Neural crest cell (in vitro differentiated cells): ENCODE measurements at places on chromosomes 1 and 21. TPM values are rescaled to one million over a fixed set of nuclear protein-coding genes. Genes with fewer than 3 reads are reported as not detected.

DNA sequence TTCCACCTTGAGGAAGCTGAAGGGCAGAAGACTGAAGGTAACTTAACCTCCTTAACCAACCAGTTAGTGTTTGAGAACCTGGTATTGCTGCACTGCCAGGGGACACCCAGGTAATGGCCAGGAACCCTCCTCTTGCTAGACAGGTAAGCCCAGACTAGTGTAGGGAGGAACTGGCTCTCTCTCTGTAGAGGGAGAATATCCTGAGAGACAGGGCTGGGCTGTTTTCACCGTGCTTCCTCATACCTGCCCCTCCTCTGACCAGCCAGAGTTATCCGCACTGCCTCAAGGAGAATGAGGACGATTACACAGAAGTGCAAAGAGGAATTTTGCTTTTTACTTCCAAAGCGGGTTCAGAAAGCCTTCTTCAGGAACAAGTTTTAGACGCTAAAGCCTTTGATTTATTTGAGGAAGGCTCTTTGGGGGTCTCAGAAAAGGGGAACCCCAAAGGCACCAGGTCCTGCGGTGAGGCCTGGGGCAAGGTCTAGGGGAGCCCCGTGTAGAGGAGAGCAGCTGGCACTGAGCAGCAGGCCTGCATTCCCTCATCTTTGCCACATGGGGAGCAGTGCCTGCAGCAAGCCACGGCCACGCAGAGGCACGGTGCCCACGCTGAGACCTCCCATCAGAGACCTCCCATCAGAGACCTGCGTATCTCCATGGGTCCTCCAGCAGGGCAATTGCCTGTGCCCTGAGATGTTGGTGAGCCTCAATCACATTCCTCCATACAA lies 13.5 kb downstream of the GNG4 start:
- no peak for DNase-seq

DNA sequence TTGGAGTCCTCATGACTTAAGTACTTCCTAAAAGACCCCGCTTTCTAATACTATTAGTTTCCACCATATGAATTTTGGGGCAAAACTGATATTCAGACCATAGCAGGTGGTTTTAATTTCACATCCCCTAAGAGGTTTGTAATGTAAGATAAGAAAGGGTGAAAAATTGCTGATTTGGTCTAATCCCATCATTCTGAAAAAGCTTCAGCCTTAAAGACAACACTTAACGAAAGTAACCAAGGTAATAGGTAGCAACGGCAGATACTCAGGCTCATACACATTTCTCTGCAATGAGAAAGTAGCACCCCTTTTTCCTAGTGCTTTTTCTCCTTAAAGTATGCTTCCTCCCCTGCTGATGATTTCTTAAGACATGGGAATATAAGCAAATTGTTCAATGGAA lies 376.9 kb upstream of the LYPLAL1 start:
- no peak for DNase-seq

SLC1A7 gene
- total RNA-seq, result not detected in 2 replicates

FCRL6 gene
- total RNA-seq, result not detected in 2 replicates

DNA sequence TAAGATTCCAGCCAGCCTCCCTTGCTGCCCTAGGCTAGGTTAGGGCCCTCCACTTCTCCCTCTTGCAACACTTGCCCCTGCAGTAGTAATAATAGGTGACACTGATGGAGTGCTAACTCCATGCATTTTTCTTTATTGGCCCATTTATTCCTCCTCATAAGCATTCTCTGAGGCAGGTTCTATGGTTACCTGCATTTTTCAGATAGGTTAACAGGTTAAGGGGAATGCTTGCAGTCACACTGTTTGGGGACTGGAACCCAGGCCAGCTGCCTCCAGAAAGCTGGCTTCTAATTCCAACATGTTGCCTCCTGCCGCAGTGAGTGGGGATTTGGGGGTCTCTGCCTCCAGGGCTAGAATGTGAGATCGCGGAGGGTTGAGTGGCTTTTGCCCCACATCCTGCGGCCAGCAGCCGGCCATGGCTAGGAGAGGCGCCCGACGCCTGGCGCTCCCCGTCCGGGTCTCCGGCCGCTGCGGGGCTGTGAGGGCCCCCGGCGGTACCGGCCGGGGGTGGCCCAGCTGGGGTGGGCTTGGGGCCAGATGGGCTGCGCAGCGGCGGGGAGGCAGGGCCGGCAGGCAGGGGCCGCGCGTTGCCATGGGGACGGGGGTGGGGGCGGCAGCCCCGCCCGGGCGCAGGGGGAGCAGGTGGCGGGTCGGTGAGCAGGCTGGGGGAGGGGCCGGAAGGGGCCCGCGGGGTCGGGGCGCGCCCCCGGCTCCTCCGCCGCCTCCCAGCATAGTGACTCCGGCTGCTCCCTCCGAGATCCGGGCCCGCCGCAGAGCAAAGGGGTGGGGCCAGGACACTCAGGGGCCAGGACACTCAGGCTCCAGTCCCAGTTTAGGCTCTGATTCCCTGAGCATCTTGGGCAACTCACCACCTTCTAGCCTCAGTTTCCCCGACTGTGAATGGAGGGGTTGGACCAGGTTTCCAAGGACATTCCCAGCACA lies 68.4 kb upstream of the SSBP3 start:
- peak; percentile 53 for DNase-seq

DNA sequence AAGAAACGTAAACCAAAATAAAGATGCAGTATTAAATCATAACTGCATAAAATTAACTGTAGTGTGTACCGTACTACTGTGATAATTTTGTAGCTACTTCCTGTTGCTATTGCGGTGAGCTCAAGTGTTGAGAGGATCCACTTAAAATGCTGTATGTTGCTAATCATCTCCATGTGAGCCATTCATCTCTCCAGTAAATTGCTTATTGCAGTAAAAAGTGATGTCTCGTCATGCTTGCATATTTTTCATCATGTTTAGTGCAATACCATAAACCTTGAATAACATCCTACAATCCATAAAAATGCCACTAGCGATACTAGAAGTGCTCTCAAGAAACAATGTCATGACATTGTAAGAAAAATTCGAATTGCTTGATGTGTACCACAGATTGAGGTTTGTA lies 66.3 kb downstream of the RAVER2 start:
- no peak for DNase-seq

HES2 gene
- total RNA-seq, result 0.07 TPM in 1 of 2 replicates, not detected in the other

GRCh38 chr1:47774986-47775834 lies 222.0 kb downstream of the TRABD2B start:
- no peak for DNase-seq

HSD3B1 gene
- total RNA-seq, result not detected in 2 replicates

DNA sequence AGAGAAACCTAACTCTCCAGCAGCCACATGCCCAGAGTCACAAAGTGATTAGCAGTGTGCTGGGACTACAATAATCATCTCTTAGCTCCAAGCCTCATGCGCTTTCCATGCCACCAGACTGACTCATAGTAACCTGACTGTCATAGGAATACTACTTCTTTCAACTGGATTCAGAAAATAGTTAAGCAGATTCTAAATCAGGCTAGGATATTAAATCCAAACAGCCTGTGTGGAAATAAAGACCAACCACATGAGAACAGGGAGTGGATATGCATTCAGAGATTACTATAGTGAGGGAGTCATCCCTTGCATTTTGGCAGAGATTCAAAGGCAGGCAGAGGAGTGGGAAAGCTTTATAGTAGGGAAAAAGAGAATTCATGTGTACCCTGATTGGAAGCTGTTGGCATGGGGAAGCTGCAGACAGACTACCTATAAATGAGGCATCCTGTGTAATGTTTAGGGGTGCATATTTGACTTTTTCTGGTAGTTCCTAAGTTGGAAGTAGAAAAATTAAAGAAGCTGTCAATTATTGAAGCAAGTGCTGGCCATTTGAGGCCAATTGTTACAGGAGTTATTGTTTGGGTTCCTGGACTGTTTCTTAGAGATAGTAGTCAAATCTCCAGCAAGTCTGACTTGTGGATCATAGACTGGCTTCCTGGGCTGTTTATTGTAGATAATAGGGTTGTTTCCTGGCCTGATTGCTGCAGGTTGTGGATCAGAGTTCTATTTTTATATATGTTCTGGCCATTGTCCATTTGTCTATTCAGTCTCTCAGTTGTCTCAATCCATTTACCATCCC lies 31.7 kb upstream of the DNAH14 start:
- no peak for DNase-seq

GRCh38 chr1:31382379-31382989 lies 9.6 kb upstream of the FABP3 start:
- DNase-seq, result no peak

- DNase-seq, result no peak
Measured at GRCh38 chr1:17027403-17027802, 15.7 kb upstream of the ATP13A2 start.

CFHR5 gene
- total RNA-seq, result not detected in 2 replicates

ELF3 gene
- 0.19 and 0.55 TPM in 2 replicates for total RNA-seq

- no peak for DNase-seq
Measured at GRCh38 chr1:61981870-61982660, 212.6 kb upstream of the L1TD1 start.

TNFRSF25 gene
- 23.4 and 26.1 TPM in 2 replicates for total RNA-seq

TNFSF18 gene
- total RNA-seq, result not detected in 2 replicates

GRCh38 chr1:116572771-116573430 lies 2.1 kb upstream of the CD58 start:
- no peak for DNase-seq

DNA sequence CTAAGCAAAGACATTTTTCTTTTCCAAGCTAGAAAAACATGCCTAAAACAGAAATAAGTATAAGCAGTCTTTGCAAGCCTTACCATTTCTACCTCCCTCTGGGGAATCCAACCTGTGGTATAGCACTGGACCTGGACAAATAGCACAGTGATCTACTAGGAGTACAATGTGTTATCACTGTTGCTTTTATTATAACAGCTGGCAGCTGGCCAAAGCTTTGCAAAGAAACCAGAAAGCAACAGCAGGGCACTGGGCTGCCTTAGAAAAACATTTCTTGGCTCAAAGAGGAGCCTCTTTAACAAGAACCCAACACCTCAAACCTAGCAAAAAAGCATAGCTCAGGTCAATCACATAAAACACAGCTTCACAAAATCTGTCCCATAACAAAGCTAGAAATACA lies 294.5 kb upstream of the GREM2 start:
- DNase-seq, result no peak

DNA sequence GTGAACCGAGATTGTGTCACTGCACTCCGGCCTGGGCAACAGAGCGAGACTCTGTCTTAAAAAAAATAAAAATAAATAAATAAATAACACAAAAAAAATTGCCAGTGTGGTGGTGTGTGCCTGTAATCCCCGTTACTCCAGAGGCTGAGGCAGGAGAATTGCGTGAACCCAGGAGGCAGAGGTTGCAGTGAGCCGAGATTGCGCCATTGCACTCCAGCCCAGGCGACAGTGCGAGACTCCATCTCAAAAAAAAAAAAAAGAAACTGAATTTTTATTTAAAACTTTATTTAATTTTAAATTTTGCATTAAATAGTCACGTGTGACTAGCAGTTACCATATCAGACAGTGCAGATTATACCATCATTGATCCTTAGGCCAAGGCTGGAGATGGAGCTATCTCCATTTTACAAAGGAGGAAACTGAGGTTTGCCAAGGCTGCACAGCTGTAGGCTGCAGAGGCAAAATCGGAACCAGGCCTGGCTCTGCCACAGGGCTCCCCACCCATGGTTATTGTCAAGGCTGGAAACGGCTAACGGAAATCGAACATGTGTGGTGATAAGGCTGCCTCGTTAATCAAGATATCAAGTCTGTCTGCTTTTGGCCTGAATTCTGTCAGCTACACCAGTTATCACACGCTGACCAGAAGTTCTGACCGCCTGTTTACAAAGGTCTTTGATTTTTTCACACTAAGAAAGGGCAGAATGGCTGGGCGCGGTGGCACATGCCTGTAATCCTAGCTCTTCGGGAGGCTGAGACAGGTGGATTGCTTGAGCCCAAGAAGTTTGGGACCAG lies 20.5 kb downstream of the HSPG2 start:
- no peak for DNase-seq

- no peak for DNase-seq
Measured at GRCh38 chr1:78237364-78237916, 191.7 kb downstream of the GIPC2 start.

- DNase-seq, result no peak
Measured at GRCh38 chr1:19562847-19563246, 77.5 kb upstream of the CAPZB start.

DNA sequence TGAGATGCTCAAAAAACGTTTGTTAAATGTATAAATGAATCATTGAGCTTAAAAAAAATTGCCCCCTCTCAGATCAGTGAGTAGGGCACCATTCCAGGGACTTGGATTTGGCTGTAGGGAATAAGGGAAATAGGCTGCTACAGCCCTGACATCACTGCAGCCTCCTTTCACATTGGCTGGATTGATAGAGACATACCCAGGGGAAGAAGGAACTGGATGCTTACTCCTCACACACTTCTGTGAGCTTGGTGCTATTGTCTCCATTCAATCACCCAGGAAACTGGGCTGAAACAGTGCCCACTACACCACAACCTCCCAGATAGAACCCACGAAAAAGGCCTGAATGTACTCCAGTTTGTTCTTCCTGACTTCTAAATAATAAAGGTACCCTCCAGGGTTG lies 87.2 kb downstream of the TGFBR3 start:
- no peak for DNase-seq

S100A7 gene
- not detected in 2 replicates for total RNA-seq

- no peak for DNase-seq
Measured at GRCh38 chr21:16492892-16493291, 763.1 kb downstream of the USP25 start.

PRAMEF4 gene
- not detected in 2 replicates for total RNA-seq

DNA sequence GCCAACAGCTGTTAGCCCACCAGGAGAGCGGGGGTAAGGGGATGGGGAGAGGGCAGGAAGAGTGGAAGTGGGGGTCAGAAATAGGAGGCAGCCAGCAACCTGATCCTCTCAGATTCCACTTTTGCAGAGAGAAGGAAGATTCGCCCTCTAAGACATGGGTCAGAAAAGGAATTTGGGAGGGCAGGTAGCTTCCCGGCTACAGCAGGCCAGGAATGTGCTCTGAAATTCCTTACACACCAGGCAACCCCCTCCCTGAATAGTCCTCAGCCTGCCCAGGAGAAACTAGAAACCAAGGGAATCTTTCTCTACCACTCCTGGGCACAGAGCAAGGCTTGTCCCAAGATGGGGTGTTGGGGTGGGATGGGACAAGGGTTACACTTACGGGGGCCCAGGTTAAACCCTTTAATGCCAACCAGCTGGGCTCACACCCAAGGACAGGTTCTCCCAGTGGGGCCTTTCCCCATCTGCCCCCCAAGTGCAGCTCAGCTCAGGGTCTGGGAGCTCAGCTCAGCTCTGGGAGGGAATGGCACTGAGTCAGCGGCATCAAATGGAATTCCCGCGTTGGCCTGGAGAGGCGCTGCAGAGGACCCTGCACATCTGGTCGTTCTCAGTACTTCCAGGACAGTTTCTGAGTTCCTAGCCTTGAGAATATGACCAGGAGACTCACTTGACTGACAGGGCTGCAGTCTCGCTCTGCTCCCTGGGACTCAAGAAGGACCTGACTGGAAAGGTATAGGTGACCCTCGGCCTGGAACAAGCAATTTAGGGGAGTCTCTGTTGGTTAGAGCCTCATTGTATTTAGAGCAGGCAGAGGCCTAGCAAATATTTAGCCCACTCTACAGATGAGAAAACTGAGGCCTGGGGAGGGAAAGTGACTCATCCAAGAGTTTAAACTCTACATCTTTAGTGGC lies 761 bp downstream of the TNNT2 start:
- peak; percentile 62 for DNase-seq

CDCA8 gene
- total RNA-seq, result 70.3 and 72.1 TPM in 2 replicates

GRCh38 chr1:14516974-14517840 lies 81.3 kb upstream of the KAZN start:
- DNase-seq, result no peak

CELA3A gene
- not detected in 2 replicates for total RNA-seq

- no peak for DNase-seq
Measured at GRCh38 chr1:166174108-166174507, 7.3 kb upstream of the FAM78B start.
